ENCODE measurements at places on chromosomes 3 and 15.

GRCh38 chr15:68409736-68410370, 22.1 kb downstream of the ITGA11 start:
- DNase-seq: no peak

GRCh38 chr3:23767546-23767945, 38.2 kb upstream of the UBE2E1 start:
- no peak for DNase-seq

GRCh38 chr15:87527875-87528274, 728.7 kb downstream of the NTRK3 start:
- DNase-seq: no peak

- DNase-seq: no peak
Measured at GRCh38 chr3:196883361-196883760, 15.6 kb downstream of the SENP5 start.

DNA sequence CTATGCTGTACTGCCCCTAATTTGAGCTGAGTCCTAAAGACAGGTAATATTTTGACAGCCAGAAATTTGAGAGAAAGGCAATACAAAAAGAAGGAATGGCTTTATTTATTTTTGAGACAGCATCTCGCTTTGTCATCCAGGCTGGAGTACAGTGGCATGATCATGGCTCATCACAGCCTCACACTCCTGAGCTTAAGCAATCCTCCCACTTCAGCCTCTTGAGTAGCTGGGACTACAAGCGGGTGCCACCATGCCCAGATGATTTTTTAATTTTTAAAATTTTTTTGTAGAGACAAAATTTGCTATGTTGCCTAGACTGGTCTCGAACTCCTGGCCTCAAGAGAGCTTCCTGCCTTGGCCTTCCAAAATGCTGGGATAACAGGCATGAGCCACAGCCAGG, 77.4 kb upstream of the SLC4A7 start:
- DNase-seq: no peak

GRCh38 chr3:115655761-115656282, 32.5 kb downstream of the GAP43 start:
- DNase-seq: no peak

DNA sequence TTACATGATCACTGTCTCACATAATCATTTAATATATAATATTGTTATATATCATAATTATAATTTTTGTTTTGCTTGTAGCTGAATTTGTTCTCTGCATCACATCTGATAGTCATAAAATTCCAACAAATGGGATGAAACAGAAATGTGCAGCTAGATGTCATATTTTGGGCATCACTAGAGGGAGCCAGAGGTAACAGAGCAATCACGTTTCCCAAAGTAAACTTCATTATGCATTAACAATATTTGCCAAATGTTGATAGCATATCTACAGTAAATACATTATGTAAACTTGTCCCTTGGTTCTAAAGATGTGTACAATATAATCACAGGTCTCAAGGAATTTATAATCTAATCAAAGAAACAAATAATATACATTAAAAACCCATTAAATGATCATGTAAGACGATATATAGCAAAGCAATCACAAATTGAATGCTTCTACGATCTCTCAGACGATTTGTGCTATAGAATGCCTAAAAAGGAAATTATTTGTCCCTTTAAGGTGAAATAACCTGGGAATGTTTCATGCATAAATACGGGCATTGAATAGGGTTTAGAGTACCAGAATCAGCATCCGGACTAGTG, 234.2 kb upstream of the MCTP2 start:
- peak; percentile 5 for DNase-seq

DNA sequence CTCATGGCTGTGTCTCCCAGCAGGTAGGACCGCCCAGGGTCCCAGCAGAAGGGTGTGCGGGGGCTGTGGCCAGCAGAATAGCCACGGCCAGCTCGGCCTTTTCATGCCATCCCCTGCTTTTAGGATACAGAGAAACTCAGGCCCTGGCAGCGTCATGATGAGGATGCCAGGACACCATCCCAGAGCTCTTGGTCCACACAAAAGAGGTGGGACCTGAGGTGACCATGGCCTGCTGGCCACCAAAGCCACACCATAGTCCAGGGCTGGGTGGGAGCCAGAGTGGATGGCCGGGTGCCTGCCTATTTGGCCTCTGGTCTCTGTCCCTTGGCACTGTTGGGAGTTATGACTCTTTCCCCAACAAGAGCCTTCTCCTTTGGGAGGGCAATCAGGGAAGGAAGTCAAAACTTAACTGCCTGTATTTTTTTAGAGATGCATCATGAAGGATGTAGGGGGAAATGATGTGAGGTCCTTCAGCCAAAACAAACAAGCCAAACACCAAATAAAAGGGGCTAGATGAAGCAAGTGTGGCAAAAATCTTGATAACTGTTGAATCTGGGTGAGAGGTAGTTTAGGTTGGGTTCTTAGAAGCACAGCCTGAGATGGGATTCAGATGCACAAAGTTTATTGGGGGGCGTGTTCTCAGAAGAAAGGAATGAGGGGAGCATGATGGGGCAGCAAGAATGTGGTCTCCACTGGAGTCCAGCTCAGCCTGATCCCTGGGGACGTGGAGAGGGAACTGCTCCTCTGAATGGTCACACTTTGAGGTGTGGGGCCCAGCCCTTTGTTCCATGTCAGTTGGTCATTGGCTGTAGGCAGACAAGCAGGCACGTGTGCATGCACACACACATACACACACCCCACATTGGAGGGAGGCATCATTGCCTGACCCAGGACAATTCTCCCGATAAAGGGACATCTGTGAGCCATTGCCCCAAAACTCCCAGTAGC, 33.2 kb downstream of the SMAD6 start:
- peak; percentile 41 for DNase-seq

DNA sequence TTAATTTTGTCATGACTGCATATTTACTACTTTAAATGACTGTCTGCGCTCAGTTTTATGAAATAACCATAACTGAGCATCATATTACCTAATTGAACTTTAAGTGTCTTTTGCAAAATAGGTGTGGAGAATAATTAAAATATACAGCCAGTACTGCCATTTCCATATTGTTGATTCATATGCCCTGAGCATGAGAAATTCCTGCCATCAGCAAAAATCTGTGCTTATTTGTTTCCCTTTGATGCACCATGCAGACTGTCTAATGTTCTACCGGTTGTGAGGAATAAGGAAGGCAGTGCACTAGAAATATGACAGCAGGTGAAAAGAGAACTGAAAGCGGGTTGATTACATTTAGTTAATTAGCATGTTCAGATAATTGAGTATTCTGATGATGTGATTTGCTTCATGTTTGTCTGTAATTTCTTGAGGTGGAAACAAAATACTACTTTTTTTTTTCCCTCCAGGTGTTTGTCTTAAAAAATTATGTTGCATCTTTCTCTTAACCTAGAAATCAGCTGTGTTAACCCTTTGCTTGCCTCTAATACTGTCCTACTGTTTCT, 229.4 kb upstream of the AZI2 start:
- no peak for DNase-seq

DNA sequence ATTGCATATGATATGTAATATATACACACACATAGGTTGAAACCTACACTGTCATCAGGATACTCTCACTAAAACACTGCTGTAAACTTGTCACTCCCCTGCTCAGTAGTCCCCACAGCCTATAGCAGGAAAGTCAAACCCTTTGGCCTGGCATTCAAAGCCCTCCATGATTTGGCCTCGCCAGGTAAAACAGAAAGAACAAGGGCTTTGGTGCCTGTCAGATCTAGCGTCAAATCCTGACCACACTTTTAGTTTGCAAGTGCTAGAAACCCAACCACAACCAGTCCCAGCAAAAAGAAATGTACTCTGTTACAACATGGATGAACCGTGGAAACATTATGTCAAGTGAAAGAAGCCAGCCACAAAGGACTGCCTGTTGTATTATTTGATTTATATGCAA, 11.4 kb downstream of the CRABP1 start:
- DNase-seq: no peak

GRCh38 chr3:50274371-50275104, 4.3 kb upstream of the LSMEM2 start:
- DNase-seq: peak; percentile 86
